A549 treated with Mapracorat at 1 μM for 4 hours (cell line): ENCODE measurements at places on chromosomes 5 and 9. TPM values are rescaled to one million over a fixed set of nuclear protein-coding genes. Genes with fewer than 3 reads are reported as not detected.

The PPP1R2B gene
- 0.11 to 0.17 TPM (median 0.14 TPM) in 3 of 5 replicates, not detected in the others for total RNA-seq

The SLC44A1 gene
- total RNA-seq: 20.8 to 34.6 TPM (median 31.1 TPM) in 5 replicates

The PDZD2 gene
- 0.10 to 0.76 TPM (median 0.29 TPM) in 5 replicates for total RNA-seq

The IFNA2 gene
- total RNA-seq: not detected in 5 replicates

The CCDC183 gene
- total RNA-seq: 0.16 to 0.58 TPM (median 0.23 TPM) in 5 replicates

The SLC34A3 gene
- 0.08 to 0.28 TPM (median 0.09 TPM) in 3 of 5 replicates, not detected in the others for total RNA-seq

The GZMA gene
- not detected in 5 replicates for total RNA-seq

The CCDC107 gene
- 25.1 to 32.0 TPM (median 29.7 TPM) in 5 replicates for total RNA-seq

The S100Z gene
- total RNA-seq: not detected in 5 replicates
